ENCODE measurements at places on chromosomes 3 and 15. TPM values are rescaled to one million over a fixed set of nuclear protein-coding genes. Genes with fewer than 3 reads are reported as not detected.

- peak; percentile 78 for DNase-seq
These were observed 40.9 kb upstream of the PCSK6 start for GRCh38 chr15:101530224-101530958.

- no peak for DNase-seq
These were observed 66.8 kb upstream of the UNC13C start for GRCh38 chr15:53911431-53911830.

DNA sequence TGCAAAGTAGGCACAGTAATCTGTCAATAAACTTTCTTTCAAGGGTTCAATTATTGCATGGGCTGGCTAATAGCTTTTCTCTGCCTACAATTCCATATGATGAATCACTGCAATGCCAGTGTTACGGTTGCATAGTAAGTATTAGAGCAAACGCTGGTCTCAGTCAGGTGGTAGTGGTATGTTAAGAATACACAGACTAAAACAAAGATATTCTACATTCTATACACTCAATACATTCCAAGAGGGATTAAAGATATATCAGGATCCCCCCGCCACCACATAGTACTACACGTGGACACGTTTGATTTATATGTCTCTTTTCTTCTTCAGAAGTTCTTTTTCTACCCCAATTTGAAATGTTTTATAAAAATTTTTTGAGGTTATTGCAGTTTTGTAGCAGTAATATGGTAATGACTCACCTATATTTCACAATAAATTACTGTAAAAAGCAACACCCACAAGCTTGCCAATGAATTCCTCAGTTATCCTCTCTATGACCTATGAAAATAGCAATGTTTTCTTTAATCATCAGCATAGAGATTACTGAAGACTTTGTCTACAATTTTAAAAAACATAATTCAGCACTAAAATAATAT is 68.2 kb downstream of the CD200R1L start:
- DNase-seq = no peak

Gene SLC15A2
- 0.40 TPM for total RNA-seq

- DNase-seq = no peak
These were observed 9.1 kb upstream of the CALML4 start for GRCh38 chr15:68213991-68214837.
